Caco-2 (cell line): ENCODE measurements at places on chromosomes 16 and 17. TPM values are rescaled to one million over a fixed set of nuclear protein-coding genes. Genes with fewer than 3 reads are reported as not detected.

- no peak for DNase-seq
Measured at GRCh38 chr17:39094607-39095308, 56.7 kb downstream of the PLXDC1 start.

DNA sequence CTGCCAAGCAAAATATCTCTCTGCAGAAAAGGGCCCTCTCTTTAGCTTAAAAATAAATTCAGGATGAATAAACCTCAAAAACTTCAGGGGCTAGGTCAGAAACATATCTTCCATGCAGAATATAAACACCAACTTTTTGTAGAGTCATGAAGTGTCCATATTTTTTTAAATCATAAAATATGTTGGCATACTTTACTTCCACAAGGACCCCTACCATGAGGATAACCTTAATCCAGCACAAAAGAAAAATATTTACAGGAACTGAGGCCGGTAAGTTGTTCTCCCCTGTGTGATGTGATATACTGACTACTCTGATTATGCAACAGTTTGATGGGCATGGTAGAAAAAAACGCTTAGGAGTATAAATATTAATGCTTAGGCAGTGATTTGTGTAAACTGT is 264.8 kb upstream of the CDH11 start:
- no peak for DNase-seq

DNA sequence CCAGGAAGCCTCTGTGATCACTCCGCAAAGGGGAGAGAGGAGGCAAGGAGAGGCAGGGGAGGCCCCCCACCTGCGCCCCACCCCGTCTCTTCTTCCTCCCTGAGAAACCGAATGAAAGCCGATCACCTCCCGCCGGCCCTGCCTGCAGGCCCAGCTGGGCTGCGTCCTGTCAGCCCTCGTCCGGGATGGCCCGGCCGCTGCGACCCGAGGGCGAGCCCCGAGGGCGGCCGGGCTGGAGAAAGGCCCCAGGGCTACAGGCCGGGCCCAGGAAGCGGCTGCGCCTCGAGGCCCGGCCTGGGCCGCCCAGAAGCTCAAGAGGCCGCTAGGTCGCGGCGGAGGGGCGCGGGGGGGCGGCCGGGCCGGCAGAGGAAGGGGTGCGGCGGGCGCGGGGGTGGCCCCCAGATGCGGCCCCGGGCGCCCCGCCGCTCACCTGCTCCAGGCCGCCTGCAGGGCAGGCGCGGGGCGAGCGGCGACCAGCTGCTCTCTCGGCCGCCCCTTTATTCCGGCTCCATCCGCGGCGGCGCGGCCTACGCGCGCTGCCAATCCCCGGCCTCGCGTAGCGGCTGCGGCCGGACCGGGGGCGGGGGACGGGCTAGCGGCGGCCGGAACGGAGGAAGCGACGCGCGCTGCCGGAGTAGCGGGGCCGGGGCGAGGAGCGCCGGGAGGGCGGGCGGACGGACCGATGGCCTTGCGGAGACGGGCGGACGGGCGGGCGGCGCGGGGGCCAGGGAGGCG is at the start of gene ZNF319:
ZNF319 (minus strand) TSS at position 702 of the 735 bp plus-strand sequence. CDS start 2,407 bp downstream, outside the sequence.
- DNase-seq = no peak

PIK3R5 gene
- not detected in 2 replicates for total RNA-seq

SLC5A11 gene
- total RNA-seq = 0.77 and 0.95 TPM in 2 replicates

MT3 gene
- not detected in 2 replicates for total RNA-seq

CCDC154 gene
- 0.88 and 1.1 TPM in 2 replicates for total RNA-seq
